ENCODE measurements at places on chromosomes 1 and 21.

GRCh38 chr1:21539933-21540332 is 30.7 kb downstream of the ALPL start:
- no peak for DNase-seq

DNA sequence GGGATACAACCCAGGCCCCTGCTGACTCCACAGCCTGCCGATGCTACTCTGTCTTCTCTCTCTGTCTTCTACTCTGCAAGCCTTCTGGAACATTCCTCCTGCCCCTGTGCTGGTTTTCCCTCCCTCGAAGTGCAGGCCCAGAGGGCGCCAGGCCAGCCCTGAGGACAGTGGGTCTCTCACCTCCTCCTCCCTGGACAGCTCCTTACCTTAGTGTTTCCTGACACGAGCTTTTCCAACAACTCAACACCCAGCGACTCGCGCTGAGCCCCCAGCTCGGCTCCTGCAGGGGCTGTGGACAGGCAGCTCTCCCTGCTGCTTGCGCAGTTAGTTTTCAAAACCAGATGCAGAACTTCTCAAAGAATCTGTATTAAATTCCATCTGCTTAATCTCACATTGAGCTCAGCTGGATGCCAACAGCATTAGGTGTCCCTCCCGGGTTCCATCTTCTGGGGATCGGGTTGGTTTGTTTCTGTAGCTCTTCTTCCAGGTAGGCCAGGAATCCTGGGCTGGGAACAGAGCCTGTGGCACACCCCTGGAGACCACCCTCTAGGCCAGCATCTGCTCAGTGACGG is 54.2 kb downstream of the PTPRU start:
- DNase-seq = no peak

- DNase-seq = no peak
Measured at GRCh38 chr1:119748040-119748439, 20.7 kb downstream of the HMGCS2 start.

- DNase-seq = no peak
Measured at GRCh38 chr1:86641318-86641717, 63.1 kb upstream of the SH3GLB1 start.

- no peak for DNase-seq
Measured at GRCh38 chr1:9248341-9249262, 14.0 kb downstream of the H6PD start.

DNA sequence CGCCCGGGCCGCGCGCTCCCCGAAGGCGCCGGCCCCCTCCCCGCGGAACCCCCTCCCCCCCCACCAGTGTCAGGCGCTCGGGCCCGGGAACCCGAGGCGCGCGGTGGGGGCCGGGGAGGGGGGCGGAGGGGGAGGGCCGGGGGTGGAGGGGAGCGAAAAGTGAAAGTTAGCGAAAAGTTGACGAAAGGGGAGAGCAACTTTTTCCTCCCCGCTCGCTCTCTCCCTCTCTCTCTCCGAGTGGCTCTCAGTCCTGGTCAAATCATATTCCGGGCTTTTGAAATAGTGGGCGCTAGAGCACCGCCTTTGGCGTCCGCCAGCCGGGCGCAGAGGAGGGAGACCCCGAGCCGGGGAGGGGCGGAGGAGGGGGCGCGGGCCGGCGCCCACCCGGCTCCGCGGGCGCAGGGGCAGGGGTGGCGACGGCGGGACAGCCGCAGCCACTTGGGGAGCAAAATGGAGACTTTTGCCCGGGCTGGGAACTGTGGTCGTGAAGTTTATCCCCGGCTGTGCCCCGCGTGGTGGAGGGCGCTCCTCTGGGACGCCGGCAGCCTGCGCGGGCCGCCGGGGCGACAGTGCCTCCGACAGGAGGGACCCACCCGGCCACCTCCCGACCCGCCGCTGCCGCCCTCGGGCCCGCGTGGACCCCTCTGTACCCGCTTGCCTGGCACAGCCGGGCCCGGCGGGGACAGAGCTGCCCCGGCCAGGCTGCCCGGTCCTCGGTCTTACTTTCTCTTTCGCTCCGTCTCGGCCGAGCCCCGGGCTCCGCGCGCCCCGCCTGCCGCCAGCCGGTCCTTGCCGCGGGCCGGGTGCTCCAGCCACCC is 697 bp downstream of the PRDM16 start:
- no peak for DNase-seq

DNA sequence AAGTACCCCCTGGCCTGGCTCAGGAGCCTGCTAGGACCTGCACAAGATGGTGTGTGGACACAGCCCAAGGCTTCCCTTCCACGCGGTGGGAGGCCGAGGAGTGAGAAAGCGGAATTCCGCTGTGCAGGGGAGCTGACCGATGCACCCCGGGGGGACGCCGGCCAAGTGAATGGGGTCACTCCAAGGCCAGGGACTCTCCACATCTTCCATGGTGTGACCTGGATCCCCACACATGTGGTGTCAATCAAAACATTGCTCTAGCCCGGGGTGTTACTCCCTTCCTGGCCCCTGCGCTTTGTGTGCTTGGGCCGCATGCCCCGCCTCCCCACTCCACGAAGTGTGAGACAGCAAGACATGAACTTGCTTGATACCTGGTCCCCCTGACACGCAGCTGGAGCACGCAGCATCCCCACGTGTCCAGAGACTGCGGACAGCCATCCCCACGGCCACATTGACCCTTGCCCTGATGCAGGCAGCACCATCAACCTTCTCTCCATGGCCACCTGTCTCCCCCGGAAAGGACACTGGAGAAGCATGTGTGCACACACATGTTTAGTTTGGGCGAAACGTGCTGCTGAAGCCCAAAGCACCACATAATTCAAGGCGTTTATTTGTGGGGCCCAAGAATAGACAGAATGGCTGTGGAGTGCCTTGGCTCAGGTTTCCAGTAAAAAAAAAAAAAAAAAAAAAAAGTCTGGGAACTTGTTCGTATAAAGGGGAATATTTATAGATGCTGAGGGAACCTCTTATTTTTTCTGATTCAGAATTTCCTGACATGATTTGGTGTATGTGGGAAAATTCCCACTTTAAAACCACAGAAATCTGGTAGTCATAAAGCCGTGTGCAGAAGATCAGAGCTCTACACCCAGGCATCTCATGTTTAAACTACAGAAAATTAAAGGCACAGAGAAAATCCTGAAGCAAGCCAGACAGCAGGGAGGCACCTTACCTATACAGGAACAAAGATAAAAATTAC is 171.7 kb downstream of the HUNK start:
- no peak for DNase-seq

DNA sequence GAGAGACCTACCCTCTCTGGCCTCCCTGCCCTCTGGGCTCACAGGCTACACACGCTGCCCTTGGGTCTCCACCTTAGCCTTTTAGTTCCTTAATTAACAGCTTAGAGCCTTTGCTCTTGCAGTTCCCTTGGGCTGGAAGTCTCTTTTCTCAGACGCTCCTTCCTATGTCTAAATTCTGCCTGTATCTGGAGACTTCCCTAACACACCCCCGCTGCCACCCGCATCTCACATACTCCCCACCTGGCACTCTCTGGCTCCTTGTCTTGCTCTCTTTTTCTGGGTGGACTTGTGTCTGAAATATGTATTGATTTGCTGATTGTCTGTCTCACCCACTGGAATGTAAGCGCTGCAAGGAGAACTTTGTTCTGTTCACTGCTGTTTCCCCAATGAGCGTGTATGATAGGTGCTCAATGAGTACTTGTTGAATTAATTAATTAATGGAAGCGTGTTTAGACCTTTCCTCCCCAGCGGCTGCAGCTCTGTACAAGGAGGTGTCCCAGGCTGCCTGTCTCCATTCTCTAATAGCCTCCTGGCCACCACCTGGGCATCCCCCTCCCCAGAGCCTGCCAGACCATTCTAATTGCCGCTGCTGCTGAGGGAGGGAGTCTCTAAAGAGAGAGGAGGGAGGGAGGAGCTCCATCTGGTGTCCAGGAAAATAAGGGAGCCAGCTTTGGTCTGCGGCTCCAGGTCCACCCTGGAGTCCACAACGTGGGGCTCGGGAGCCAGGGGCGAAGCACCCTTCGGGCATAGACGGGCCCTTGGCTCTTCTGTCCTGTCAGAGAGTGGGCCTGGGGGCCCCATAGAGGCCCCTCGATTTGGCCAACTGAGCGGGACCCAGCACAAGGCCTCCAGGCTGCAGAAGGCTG is 95.4 kb downstream of the RNF220 start:
- no peak for DNase-seq

DNA sequence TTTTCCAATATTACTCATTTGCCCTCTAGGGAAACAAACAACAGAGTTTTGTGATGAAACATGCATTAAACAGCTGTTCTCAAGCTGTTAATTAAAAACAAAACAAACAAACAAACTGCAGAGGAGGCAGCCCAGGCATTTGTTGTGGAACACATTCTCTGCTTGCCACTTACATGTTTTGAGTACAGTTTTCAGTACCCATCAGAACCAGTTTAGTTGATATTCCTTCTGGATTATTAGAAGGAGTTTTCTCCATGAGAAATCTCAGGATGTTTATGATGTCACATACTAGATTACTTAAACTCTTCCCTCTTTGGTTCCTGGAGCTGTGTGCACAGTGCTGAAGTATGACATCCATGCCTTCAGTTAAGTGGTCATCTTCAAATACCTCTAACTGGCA is at the start of gene OR2T6:
TSS of gene OR2T6 (plus strand) at position 301 of the 400 bp plus-strand sequence. CDS start 11,863 bp downstream, outside the sequence.
- no peak for DNase-seq

- DNase-seq = no peak
Measured at GRCh38 chr1:67382292-67382691, 47.9 kb downstream of the SERBP1 start.

DNA sequence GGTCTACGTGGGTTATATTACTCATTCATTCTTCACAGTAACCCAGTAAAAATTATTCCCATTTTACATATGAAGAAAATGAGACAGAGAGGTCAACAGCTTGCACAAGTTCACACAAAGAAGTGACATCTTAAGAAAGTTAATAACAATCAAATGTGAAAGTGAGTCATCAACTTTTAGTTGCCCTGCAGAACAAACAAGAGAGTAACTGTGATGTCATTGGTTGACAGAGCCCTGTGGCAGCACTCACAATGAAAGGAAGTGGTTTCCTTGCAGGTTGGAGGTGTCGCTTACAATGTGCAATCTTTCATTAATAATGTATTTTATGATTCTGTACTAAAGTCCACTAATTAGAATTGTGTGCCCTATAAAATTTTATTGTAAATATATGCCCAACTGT is 369.6 kb downstream of the RYR2 start:
- no peak for DNase-seq

- DNase-seq = no peak
Measured at GRCh38 chr1:215115760-215116159, 33.2 kb downstream of the KCNK2 start.

DNA sequence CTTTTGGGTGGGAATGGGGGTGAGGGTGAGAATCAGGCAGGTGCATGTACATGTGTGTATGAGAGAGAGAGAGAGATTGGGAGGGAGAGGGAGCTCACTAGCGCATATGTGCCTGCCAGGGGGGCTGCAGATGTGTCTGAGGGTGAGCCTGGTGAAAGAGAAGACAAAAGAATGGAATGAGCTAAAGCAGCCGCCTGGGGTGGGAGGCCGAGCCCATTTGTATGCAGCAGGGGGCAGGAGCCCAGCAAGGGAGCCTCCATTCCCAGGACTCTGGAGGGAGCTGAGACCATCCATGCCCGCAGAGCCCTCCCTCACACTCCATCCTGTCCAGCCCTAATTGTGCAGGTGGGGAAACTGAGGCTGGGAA is 95.0 kb downstream of the EPHB2 start:
- no peak for DNase-seq

DNA sequence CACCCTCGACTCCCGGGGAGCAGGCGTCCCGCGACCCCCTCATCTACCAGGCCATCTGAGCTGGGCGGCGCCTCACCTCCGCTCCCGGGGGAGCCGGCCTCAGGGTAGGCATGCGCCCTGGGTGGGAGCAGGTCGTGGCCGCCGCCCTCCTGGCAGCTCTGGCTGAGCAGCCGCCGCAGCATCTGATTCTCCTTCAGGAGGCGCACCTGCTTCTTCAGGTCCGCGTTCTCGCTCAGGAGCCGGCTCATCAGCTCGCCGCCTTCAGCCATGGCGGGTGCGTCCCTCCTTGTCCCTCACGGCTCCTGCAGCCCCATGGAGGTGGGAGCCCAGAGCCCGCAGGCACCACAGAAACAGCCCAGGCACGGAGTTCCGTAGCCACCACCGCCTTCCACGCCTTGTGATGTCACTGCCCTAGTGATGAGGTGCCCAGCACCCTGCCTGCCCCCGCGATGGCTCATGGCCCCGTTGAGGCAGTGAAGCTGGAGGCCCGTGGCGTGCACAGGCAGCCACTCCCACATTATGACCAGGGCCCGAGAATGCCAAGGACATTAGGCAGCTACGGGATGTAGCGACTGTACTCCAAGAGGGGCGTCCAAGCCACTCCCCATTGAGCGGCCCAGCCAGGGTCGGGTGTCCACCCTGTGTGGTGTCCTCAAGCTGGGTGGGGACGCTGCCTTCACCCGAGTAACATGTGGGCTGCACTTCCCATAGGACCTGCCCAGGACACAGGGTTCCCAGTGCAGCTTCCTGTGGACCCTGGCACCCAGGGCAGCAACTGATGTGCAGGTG is 1.5 kb downstream of the SPATC1L start:
- no peak for DNase-seq

DNA sequence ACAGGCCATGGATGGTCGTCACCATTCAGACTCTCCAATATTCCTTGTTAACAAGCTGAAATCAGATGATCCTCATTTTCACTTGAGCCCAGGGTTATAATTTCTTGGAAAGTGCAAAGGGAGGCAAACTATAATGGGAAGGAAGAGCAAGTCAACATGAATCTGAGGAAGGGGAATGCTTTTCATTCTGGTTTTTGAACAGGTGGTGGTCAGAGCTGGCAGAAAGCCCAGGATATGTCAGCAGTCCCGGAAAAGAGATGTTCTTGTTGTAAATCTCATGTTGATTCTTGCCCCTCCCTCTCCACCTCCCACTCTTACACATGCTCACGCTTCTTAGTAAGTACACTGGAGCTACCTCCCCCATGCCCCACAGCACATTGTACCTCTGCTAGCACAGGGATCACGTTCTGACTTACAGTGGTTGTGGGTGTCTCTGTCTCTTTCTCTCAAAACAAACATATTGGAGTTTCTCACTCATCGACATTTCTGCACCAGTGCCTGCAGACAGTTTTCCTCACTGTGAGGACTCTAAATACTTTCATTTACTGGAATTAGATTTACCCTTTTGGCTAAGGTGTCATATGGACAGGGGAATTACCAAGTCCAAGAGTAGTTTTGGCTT is 77.6 kb downstream of the XCL2 start:
- no peak for DNase-seq

DNA sequence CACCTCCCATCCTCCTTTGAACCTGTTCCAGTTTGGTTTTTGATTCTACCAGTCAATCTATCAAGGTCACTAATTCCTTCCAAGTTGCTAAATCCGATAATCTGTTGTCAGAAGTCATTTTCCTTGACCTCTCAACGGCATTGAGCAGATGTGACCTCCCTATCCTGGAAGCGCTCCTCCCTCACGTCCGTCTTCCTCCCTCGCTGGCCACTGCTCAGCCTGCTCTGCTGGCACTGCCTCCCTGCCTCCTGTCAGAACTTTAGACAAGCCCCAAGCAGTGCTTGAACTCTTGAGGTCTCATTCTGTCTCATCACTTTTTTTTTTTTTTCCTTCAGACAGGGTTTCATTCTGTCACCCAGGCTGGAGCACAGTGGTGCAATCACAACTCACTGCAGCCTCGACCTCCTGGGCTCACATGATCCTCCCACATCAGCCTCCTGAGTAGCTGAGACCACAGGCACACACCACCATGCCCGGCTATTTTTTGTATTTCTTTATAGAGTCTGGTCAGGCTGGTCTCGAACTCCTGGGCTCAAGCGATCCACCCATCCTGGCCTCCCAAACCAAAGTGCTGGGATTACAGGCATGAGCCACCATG is 4.4 kb upstream of the ACOT7 start:
- no peak for DNase-seq

- DNase-seq = no peak
Measured at GRCh38 chr1:225830841-225831240, 20.9 kb downstream of the EPHX1 start.

All from NCI-H1930 (cell line).